ENCODE measurements at places on chromosomes 7 and 10. TPM values are rescaled to one million over a fixed set of nuclear protein-coding genes. Genes with fewer than 3 reads are reported as not detected.

SGCE gene
- total RNA-seq: 49.3 TPM

EPHA1 gene
- total RNA-seq: 56.3 TPM

- DNase-seq: no peak
Observed at GRCh38 chr7:139242741-139243281, 11.8 kb downstream of the UBN2 start.

PBLD gene
- 11.1 TPM for total RNA-seq

DNA sequence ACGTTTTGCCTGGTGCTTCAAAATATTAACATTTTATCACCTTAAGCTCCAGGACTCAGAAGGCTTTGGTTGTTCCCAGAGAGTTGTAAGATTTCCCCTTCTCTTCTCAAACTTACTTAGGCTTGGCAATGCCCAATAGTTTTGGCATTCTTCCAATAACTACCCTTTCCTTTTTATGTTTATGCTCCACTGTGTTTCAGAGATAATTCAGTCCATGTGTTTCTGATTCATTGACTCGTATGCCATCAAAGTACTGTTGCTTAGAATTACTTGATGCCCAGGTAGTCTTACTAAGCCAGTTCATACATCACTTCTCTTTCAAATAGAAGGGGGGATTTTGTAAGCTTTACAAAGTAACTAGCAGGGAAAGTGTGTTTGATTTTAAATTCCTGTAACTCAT is 66.6 kb downstream of the AGMO start:
- no peak for DNase-seq

DNA sequence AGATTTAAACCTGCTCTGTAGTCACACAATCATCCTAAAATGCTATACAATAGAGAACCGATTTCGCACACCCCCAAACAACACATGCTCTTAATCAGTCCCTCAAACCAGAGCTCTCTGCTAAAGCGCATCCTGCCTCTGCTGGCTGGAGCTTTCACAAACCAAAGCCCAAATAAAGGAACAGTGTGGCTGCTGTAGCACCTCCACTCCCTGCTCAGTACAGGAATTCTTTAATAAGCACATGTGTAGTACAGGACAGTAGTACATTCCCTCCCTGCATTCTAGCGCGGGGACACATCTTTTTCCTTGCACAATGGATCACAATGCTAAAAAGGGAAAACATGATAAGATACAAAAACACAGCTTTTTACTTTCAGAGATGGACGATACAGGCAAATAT is 684.6 kb downstream of the MAGI2 start:
- DNase-seq: no peak

- DNase-seq: no peak
Observed at GRCh38 chr7:36037121-36037662, 115.9 kb upstream of the EEPD1 start.
